Fibroblast of skin of left quadriceps (primary cell): ENCODE measurements at places on chromosomes 11 and 22.

- no peak for DNase-seq
Measured at GRCh38 chr11:20010156-20010850, 150.0 kb downstream of the DBX1 start.

- DNase-seq, result no peak
Measured at GRCh38 chr11:330694-331357, 10.2 kb upstream of the IFITM3 start.

DNA sequence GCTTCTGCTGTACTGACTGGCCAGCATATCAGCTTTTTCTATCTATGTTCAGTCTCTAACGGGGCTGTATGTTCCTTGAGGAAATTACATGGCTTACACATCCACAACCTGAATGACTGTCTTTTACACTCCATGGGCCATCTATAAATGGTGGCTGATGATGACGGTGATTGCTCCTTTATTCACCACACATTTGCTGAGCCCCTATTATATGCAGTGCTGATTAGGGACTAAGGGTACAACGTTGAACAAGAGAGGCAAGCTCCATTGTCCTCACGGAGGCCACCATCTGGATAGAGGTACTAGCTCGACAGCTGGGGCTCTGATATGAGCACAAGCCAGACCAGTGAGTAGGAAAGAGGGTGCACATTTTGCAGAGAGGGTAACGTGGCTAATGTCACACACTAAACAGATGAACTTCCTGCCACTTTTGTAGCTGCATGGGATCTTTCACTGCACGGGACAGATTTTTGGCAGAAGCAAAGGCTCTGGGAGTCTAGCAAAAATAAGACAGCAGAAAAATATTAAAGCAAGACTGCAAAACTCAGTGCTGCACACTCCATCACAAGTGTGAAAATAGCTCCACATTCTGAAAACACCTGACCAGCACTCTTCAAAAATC is 30.6 kb downstream of the DRD2 start:
- no peak for DNase-seq

GRCh38 chr11:120186774-120187591 is 23.8 kb upstream of the OAF start:
- DNase-seq, result peak; percentile 50

- no peak for DNase-seq
Measured at GRCh38 chr11:83823461-83824025, 537.4 kb upstream of the CCDC90B start.

- DNase-seq, result no peak
Measured at GRCh38 chr11:63503492-63503891, 2.4 kb upstream of the LGALS12 start.

GRCh38 chr11:43573873-43574272 is 106.7 kb upstream of the HSD17B12 start:
- no peak for DNase-seq

DNA sequence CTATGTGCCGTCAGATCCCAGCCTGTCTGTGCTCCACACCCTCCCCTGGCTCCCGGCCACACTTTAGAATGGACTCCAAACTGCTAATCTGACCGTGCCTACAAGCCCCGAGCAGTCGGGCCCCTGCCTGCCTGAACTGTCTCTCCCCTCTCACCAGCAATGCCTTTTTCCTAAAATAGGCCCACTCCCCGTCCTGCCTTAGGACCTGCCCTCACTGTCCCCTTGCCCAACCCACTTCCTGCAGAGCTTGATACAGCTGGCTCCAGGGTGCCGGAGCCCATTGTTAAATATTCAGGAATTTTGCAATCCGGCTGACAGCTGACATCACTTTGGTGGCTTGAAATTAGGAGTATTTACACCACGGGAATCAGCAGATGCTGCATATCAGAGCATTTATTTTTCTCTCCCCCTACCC is 21.4 kb downstream of the MN1 start:
- no peak for DNase-seq

GRCh38 chr22:24827296-24827695 is 21.3 kb downstream of the SGSM1 start:
- DNase-seq, result no peak

DNA sequence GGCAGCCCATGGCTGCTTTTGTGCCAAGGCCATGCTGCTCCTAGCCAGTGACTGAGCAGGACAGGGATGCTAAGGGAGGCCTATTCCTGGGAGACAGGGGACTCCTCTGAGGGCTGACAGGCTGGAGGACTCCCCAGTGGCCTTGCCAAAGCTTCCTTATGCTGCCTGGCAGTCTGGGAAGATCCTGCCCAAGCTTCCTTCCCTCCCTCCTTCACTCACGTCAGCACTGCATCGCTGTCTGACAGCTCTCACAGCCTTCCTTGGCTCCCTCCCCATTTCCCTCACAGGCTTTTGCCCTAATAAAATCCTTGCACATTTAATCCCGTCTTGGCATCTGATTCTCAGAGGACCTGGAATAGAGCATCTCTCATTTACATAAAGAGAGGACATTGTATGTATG is 26.5 kb downstream of the HTR3A start:
- no peak for DNase-seq

DNA sequence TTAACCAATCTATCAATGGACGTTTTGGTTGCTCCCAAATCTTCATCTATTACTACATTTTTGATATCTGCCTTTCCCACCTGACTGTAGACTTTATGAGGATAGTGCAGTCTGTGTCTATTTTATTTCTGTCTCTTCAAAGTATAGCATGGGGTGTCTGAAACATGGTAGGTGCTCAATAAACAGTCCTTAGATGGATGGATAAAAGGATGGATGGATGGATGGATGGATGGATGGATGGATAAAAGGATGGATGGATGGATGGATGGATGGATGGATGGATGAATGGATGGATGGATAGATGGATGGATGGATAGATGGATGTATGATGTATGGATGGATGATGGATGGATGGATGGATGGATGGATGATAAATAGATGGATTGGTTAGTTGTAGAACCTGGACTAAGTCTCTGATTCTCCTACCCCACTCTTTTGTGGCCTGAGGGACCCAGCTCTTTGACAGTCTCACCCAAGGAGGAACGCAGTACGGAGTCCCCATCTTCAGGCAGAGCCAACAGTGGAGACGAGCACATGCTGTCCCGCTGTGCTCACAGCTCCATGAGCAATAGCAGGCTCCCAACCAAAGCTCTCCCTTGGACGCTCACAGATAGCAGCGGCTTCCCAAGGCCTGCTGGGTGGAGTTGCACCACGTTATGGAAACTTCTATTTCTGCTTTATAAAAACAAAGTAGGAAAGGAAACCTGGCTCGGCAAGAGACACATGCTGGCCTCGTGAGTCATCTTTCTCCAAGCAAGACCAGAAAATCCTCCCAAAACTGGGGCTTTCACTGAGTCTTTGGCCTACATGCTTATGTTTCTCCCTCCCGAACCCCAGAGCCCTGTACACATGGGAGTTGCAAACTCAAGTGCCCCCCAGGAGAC is 448.0 kb downstream of the MIAT start:
- peak; percentile 63 for DNase-seq

GRCh38 chr11:111957663-111958444 is 20.7 kb downstream of the DIXDC1 start:
- DNase-seq, result no peak

DNA sequence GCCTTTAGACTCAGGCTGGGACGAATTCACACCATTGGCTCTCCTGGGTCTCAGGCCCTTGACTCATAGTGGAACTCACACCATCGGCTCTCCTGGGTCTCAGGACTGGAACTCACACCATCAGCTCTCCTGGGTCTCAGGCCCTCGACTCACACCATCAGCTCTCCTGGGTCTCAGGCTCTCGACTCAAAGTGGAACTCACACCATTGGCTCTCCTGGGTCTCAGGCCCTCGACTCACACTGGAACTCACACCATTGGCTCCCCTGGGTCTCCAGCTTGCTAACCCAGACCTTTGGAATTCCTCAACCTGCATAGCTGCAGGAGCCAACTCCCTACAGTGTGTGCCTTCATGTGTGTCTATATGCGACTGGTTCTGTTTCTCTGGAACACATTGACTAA is 56.7 kb downstream of the SHISAL1 start:
- DNase-seq, result no peak

DNA sequence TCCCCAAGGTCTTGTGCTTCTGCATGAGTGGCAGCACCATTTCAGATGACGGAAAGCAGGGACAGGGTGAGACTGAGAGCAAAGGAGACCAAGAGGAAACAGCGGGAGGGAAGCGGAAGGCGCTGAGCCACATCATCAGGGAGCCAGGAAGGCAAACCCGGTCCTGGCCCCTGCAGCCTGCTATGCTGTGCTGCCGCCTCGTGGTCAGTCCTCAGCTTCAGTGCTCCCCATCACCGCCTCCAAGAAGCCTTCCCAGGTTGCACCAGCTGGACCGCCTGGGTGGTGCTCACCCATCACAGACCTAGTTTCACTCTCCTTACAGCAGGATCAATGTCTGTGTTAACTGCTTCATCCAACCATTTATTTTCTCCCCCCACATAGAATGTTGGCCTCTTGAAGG is 73.0 kb upstream of the PHF21B start:
- DNase-seq, result no peak
